Left forelimb (tissue), 1 donor: ENCODE measurements at places on chromosomes 13 and 19.

GRCh38 chr19:7645656-7646425, 8.9 kb downstream of the STXBP2 start:
- no peak for DNase-seq

- no peak for DNase-seq
Observed at GRCh38 chr13:36817996-36818803, 822 bp upstream of the RFXAP start.

- DNase-seq: no peak
Observed at GRCh38 chr13:99119656-99120055, 81.0 kb upstream of the UBAC2 start.

GRCh38 chr19:47489072-47489914, 5.3 kb upstream of the KPTN start:
- no peak for DNase-seq

- DNase-seq: no peak
Observed at GRCh38 chr13:99389520-99390304, 82.5 kb upstream of the GPR183 start.

DNA sequence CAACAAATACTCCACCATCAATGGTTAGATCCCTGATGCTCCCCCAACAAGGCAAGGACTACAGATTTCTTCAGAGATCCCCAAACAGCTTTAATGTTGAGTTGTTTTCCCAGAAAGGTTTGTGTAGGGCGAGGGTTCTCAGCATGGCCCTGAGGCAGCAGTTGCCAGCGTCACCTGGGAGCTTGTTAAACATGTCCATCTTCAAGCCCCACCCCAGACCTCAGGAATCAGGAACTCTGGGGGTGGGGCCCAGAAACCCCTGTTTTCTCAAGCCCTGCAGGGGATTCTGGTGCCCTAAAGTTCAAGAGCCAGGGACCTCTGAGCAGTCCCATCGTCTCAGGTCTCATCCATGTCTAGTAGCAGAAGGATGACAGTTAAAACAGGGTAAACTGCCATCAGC, 9.6 kb downstream of the EFNB2 start:
- no peak for DNase-seq

- no peak for DNase-seq
Observed at GRCh38 chr19:47824396-47824795, 2.7 kb downstream of the CRX start.

- DNase-seq: no peak
Observed at GRCh38 chr13:20559659-20560356, 7.1 kb upstream of the IFT88 start.

- DNase-seq: no peak
Observed at GRCh38 chr19:3509566-3509989, 3.5 kb downstream of the FZR1 start.

DNA sequence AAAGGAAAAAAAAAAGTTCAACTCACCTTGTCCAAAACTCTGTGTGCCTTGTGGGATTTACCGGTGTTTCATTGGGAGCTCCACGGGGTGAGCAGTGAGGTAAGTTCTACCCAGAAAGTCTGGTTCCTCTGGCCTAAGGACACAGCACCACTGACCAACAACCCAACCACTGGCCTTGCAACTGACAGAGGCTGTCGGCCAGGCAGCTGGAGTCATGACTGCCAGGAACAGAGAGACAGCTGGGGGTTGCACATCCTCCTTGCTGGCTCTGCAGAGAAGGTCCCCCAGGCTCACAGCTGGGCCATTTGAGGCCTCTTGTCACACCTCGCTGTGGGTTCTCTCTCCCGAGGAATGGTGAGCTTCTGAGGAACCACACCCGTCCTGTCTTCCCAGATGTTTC, 59.5 kb downstream of the ANKRD10 start:
- no peak for DNase-seq

DNA sequence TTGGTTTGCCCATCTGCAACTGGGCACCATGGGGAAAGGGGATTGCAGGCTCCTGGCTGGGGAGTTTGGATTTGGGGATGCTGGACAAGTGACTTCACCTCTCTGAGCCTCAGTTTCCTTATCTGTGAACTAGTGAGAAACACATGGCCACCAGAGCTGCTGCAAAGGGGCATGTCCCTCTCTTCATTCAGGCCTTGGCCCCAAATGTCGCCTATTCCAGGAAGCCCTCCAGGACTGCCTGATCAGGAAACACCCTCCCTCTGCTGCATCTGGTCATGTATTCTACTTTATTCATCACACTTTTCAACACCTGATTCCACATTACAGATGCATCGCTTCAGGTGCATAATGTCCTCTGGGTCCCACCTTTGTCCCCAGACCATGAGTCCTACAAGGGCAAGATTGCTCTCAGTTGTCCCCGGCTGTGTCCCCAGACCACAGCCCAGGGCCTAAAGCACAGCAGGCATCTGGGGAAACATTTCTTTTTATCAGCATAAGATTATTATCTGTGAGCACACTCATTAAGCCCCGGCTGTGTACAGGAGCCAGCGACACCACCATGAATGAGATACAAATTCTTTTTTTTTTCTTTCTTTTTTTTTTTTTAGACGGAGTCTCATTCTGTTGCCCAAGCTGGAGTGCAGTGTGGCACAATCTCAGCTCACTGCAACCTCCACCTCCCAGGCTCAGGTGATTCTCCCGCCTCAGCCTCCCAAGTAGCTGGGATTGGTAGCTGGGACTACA, 37.5 kb downstream of the ARRDC2 start:
- DNase-seq: no peak

DNA sequence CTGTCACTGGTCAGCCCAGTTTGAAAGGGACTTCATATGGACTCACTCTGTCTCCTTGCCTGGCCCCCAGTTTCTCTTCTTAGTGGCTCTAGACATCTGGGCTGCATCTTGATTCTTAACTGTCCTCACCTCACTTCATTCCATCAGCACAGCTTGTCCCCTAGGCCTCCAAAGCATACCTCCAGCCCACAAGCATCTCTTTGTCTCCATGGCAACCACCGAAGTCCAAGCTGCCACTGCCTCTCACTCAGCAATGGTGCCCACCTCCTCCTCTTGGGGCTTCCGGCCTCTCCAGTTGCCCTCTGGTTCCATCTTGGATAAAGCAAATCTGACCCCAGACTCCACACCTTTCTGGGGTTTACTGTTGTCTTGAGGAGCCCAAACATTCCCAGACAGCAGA, 9.9 kb upstream of the KLHL26 start:
- no peak for DNase-seq

- DNase-seq: no peak
Observed at GRCh38 chr13:95235974-95236373, 65.3 kb downstream of the ABCC4 start.

DNA sequence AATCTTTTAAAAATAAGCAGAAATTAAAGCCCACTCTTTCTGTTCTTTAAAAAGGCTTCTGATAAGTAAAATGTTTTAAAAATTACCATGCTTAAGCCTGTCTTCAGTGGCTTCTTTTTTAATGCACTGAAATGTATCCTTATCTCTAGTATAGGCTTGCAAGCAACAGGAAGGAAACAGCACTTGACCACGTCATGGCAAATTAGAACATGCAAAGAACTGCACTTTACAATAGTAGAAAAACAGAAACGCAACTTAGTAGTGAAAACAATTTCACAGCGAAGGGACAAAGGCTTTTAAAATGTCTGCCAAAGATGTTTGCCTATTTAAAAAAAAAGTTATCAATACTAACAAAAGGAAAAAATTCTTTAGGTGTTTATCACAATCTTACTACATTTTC, 36.3 kb downstream of the ELF1 start:
- DNase-seq: no peak

DNA sequence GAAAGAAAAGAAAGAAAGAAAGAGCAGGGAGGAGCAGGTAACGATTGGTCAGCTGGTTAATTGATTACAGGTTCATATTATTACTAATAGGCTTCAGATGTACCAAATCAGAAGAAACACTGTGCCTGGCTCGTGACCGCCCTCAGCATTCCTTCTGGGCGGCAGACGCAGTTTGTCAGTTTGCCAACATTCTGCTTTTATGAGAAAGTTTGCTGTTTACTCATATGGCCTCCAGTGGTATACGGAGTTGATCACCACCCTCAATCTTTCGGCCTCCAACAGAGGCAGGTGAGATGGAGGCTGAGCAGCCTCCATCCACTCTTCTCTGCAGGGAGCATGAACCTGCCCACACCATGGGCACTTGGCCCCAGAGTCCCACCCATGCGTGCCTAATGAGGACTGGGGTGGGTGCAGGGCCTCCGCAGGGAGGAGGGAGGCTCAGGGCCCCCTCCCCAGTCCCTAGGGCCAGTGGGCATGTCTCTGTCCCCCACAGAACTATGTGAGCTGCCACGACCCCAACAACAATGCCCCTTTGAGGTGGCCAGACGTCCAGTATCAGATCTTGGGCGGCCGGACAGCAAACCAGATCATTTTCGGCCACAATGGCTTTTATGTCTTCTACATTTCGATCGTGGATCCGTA, 8.8 kb downstream of the PRR22 start:
- no peak for DNase-seq

DNA sequence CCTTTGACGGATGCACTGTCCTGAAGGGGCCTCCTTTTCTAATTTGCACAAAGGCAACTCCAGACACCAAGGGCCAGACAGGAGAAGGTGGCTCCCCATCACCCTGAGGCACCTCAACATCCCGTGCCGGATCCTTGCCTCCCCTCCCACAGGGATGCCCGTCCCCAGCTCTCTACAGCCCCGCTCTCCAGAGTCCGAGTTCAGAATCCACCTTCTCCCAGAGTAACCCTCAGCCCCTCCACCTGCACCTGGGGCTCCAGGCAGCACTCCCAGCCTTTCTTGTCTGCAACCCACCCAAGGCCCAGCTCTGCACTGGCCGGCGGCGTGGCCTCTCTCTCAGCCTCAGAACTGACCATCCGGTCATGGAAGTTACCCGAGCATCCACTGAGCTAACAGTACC, 4.8 kb downstream of the NDUFB7 start:
- no peak for DNase-seq

DNA sequence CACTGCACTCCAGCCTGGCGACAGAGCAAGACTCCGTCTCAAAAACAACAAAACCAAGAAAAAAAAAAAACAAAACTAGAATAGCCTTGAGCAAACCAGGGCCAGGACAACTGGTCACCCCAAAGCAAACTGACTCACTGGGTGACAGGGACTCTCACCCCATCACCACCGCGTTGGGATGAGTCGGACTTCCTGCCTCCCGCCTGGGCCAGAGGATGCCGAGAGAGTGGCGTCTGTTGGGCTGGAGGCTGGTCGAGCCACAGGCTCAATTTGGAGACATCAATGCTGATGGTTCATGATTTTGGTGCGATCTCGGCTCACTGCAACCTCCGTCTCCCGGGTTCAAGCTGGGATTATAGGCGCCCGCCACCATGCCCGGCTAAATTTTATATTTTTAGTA, 11.6 kb downstream of the TMPRSS9 start:
- no peak for DNase-seq

GRCh38 chr13:51417716-51418115, 35.1 kb downstream of the INTS6 start:
- no peak for DNase-seq

DNA sequence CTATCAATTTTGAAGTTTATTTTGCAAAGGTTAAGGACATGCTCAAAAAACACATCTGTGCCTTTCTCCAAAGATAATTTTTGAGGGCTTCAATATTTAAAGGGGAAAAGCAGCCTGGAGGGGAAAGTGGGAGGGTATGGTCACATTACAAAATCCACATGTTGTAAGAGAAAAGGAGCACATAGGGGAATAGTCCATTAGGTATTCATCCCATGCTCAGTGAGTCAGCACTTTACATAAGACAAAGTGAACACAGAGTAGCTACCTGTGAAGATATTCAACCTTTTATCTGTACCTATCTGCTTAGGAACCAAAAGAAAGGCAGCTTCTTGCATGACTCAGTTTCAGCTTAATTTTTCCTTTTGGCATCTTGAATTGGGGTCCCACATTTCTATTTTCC, 932.0 kb downstream of the SLITRK6 start:
- DNase-seq: no peak

DNA sequence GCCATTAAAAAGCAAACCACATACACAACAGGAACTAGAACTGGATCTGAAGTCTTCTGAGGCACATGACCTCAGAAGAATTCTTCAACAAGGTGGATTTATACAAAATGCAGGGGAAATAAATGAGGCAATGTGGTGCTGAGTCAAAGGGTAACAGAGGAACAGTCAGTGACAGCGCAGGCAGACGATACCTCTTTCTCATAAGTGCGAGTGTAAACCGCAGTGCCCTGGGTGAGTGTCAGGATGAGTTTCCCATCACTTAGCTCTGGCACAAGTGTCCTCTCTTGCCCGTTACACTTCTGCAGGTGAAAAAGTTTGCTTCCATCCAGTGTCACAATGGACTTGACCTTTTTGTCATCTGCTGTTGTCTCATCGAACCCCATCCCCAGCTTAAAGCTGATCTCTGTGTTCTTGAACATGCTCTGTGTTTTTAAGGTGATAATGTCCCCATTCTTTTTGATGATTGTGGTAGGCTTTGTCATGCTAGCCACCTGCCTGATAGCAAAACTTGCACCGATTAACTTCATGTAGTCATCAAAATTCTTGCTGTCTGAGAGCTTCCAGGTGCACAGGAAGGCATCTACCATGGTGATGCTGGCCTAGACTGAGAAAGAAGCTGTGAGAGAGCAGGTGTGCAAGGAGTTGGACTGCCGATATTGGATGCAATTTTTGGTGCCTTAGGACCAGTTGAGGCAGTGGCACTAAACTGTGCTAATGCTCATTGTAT, 97.3 kb downstream of the AKAP11 start:
- DNase-seq: no peak

DNA sequence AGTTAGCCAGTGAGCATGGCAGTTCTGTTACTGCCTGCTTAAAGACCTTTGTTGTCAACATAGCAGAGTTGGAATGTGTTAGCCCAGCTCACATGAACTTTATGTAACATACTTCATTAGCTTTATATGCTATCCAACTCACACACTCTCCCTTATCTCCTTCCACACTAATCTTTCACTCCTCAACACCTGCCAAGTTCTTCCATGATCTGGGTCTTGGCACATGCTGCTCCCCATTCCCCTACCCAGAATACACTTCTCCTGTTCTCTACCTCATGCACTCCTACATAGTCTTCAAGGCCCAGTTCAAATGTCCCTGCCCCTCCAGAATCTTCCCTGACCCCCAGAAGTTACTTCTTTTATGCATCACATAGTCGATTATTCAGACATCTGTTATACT, 179.3 kb downstream of the KATNAL1 start:
- DNase-seq: no peak

- DNase-seq: no peak
Observed at GRCh38 chr19:11111771-11112144, 22.5 kb downstream of the LDLR start.

GRCh38 chr13:51804295-51805172, 571 bp upstream of the DHRS12 start:
- DNase-seq: no peak

DNA sequence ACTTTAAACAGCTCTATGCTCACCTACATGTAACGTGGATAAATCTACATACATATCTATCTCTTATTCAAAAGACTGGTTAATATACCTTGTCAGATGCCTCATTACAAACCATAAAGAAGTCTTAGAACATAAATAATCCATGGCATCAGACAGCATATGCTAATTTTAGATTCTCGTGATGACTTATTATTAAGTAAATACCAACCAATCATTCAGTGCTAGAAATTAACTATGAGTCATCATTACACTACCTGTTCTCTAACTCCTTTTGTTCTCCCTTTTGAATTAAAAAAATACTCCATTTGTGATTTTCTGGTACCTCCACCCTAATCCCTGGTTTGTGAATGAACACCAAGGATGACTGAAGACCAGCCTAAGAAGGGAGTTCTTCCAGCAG, 754.3 kb upstream of the ARGLU1 start:
- DNase-seq: no peak
